ENCODE measurements at places on chromosomes 6 and 20. TPM values are rescaled to one million over a fixed set of nuclear protein-coding genes. Genes with fewer than 3 reads are reported as not detected.

DNA sequence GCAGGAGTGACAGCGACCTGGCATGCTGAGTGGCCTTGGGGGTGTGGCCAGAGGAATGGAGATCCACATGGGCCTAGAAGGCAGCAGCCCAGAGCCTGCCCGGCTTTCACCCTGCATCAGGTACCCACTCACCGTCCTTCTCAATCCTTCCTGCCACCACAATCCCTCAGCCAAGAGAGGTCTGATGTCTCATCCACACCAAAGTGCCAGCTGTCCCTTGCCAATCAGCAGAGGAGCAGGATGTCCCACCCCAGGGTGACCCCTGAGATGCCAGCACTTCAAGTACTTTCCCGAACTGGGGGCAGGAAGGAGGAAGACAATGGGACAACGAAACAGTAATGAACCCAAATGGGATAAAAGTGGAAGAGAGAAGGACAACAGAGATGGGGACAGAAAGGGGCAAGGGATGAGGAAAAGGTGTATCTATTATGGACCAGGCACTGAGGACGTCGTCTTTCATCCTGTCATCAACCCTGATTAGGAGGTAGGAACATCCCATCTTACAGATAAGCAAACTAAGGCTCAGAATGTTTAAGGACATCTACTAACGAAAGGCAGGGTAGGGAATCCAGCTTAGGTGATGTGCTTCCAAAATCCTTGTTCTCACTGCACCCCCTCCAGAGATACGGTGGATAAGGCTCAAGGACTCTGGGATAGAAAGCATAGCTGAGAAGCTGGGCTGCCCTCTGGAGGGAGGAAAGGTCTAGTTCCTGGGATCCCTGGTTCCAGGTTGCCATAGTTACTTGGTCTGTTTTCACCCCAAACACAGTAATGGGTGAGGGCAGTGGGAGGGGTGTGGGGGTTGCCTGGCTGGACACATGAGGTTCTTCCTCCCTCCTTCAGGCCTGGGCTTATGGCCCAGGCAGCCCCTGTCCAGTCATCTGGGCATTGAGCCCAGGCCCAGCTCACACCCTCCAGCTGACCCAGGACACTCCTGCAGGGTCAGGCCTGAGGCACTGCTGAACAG, 4.5 kb upstream of the TNXB start:
- peaks cover 18% of the 10 kb centered on the region for H3K27me3 ChIP-seq
- peaks cover 31% of the 10 kb centered on the region for H3K36me3 ChIP-seq
- DNase-seq = peak; percentile 62
- no peaks in the 10 kb centered on the region for H3K4me1 ChIP-seq

DNA sequence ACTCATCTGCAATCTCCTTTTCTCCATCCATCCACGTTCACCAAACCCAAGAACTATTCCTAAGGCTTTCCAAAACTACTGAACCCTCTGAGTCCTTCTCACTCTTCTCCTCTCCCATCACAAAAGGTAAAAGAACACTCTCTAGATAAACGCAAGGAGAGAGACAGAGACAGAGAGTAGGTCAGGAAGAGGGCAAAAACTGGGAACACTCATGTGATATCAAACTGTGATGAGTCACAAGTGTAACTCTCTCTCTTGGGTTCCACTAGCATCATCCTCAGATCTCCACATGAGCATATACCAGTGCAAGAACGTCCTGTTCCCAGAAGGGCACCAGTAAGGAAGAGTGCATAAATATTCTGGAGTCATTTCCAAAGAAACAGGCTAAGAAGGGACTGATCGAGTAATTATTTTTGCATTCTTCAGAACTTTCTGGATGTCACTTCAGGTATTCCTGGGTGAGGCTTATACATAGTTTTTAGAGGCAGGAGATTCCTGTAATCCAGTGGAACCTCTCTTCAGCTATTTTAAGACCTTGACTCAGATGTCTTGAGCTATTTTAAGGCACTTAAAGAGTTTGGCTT, 47.3 kb upstream of the STXBP5 start:
- no peak for DNase-seq
- no peaks in the 10 kb centered on the region for H3K27me3 ChIP-seq
- no peak overlapping the region for H3K4me3 ChIP-seq
- H3K36me3 ChIP-seq = no peaks in the 10 kb centered on the region
- no peak overlapping the region for H3K27ac ChIP-seq
- H3K4me1 ChIP-seq = no peaks in the 10 kb centered on the region

DNA sequence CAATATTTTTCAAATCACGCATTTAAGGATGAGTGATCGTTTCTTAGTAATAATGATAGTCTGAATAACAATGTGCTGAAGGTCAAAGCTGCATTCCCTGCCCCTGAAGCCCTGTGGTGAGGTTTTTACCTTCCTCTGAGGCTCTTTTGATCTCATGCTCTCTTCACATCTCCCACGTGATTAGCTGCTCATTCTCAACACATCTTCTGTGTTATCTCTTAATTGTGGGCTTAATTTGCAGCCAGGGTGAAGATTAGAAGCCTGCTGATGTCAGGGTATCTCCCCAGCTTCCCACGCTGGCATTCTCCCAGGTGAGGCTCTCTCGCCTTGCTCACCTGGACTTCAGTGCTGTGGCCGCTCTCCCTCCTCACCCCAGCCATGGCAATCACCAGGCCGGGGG, 109.7 kb upstream of the FOXQ1 start:
- no peak overlapping the region for H3K4me3 ChIP-seq
- H3K36me3 ChIP-seq = no peaks in the 10 kb centered on the region
- peaks cover 9% of the 10 kb centered on the region for H3K4me1 ChIP-seq

DNA sequence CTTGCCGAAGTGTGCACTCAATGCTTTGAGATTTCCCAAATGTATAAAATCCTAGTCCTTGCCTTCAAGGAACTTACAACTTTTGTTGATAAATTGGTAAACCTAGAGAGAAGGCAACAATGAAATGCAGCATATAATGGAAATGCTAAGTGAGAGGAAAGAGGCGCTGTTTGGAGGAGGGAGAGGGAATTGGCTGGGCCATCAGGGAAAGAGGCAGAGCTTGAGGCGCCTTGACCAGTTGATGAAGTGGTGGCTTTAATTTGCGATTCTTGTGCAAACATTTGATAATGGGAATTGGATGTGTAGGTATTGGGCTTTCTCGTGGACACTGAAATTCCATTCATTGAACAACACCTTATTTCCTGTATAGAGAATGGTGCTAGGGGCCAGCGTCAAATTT, 1.9 kb upstream of the CDYL start:
- peaks cover 21% of the 10 kb centered on the region for H3K27me3 ChIP-seq

GRCh38 chr6:168130168-168130696, 51.2 kb upstream of the FRMD1 start:
- H3K36me3 ChIP-seq = no peaks in the 10 kb centered on the region
- peaks cover 91% of the 10 kb centered on the region for H3K27me3 ChIP-seq
- no peak for DNase-seq
- no peak overlapping the region for H3K4me3 ChIP-seq
- H3K27ac ChIP-seq = no peak overlapping the region

DNA sequence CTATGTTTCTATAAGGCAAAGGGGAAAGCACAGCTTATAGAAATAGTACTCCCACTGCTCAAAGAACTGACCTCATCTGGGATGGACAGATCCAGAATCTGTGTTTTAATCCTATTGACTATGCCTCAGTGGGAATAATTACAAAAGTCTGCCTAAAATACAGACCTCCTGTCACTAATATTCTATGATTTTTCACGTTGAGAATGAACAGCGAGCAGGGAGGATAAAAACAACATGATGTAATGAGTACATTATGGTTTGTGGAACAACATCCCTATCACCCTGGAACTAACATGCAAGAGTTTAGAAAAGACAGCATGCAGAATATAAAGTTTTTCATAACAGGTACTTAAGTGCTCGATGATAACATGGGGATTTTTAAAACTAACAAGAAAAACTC, 53.9 kb downstream of the EPHA7 start:
- H3K4me1 ChIP-seq = no peaks in the 10 kb centered on the region
- H3K4me3 ChIP-seq = no peak overlapping the region
- H3K27me3 ChIP-seq = no peaks in the 10 kb centered on the region
- DNase-seq = no peak

DNA sequence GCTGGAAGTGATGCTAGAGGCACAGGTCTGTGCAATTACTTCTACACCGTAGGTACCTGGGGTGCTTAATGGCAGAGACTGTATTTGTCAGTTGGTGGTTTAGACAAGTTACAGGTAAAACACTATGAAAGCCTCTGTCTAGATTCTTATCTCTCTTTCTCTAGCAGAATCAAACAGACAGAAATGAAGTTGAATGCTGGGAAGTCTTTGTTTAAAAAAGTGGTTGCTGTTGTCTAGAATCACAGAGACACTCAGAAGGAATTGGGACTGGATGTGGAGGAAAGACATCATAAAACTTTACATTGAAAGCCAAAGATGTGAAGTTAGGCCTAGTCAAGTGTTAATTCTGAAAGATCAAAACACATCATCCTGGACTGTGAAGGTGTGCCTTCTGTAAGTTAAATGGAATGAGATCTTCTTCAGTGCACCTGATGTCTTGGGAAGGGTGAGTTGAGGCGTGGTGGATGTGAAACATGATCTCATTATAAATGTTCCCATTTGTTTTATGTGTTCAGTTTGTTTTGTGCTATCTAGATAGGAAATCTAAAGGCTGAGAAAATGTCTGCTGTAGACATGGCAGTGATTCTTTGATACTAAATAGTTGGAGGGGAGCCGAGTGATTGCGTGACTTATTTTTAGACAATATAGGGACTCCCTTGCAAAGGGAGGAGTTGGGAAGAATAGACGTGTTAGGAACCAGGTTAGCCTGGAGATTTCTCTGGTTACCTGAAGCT, 290.2 kb downstream of the SOX4 start:
- no peak overlapping the region for H3K4me3 ChIP-seq
- peaks cover 10% of the 10 kb centered on the region for H3K4me1 ChIP-seq
- H3K36me3 ChIP-seq = no peaks in the 10 kb centered on the region
- DNase-seq = no peak

DNA sequence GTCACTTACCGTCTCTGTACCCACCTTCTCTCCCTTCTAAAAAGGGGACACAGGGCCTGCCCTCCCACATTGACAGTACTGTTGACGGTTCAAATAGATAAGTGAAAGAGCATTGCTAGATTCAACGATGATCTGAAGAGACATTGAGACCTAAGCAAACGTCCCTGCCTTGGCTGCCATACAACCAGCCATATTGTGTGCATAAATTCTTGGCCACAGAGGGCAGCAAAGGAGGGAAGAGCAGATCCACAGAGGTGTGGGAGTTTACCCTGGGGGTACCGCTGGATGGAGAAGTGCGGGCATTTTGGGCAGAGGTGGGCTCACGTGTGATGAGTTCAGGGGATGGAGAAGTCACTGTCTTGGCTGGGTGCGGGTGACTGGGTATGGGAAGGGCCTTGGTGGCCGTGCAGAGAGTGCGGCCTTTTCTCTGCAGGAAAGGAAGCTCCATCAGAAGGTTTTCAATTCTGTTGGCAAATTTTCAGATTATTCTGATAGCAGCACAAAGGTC, 85.6 kb downstream of the POPDC3 start:
- no peak overlapping the region for H3K27ac ChIP-seq
- H3K36me3 ChIP-seq = no peaks in the 10 kb centered on the region
- DNase-seq = no peak
- H3K4me1 ChIP-seq = peaks cover 11% of the 10 kb centered on the region
- no peak overlapping the region for H3K4me3 ChIP-seq

BTBD9 gene
- total RNA-seq = 19.4 TPM

SNAI1 gene
- 0.81 TPM for total RNA-seq

KHDRBS2 gene
- not detected for total RNA-seq

Data from Calu3 (cell line).